ENCODE measurements at places on chromosomes 16 and 17. TPM values are rescaled to one million over a fixed set of nuclear protein-coding genes. Genes with fewer than 3 reads are reported as not detected.

LGALS9B gene
- total RNA-seq, result not detected

SLC52A1 gene
- 0.16 TPM for total RNA-seq

KRT17 gene
- total RNA-seq, result not detected

WFDC1 gene
- not detected for total RNA-seq

PRSS22 gene
- not detected for total RNA-seq

Measured in activated CD4-positive, alpha-beta T cell treated with anti-CD3 and anti-CD28 coated beads for 36 hours (primary cell).